ENCODE measurements at places on chromosomes 11 and 22.
A peak's percentile ranks its signal among the peaks of the same experiment; 100 is the strongest.

- DNase-seq, result no peak
Observed at GRCh38 chr11:68935516-68936357, 32.0 kb downstream of the IGHMBP2 start.

- DNase-seq, result no peak
Observed at GRCh38 chr22:30314915-30315314, 11.8 kb downstream of the TBC1D10A start.

DNA sequence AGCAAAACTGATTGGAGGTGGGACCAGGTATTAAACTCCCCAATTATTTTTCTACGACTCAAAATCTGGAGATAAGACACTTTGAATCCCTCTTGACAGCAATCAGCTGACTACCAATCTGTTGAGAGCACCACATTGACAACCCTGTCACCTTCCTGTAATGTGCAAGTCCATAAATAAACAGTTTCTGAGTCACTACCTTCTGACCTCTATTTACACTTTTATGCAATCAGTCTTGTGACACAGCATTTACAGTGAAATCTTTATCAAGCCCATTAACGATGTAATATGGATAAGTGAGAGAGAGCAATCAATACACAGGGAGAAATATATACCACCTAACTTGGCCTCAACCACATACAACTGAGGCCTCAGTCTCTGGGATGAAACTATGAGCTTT is 283.7 kb upstream of the ANO5 start:
- no peak for DNase-seq

DNA sequence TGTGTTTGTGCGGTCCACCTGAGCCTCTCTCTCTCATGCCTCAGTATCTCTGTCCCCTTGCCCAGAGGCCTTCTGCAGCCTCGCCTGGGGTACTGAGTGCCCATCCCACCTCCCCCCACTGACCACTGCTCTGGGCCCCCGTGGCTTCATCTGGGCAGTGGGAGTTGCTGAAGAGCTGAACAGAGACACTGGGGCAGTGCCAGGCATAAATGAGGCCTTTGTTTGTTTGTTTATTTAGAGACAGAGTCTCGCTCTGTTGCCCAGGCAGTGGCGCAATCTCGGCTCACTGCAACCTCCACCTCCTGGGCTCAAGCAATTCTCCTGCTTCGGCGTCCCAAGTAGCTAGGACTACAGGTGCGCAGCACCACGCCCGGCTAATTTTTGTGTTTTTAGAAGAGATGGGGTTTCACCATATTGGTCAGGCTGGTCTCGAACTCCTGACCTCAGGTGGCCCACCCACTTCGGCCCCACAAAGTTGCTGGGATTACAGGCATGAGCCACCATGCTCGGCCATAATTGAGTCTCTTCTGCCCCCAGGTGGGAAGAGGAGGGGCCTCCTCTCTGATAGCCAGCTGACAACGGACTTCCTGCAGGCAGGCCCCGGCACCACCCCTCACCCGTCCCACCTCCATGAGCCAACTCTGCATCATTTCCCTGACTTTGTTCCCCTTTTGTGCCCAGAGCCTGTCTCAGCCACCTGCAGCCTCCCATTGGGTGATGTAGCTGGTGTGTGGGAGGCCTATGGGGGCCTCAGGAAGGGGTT is 9.3 kb downstream of the CRYBB3 start:
- DNase-seq, result no peak

GRCh38 chr22:43377896-43378704 is 33.7 kb upstream of the MPPED1 start:
- DNase-seq, result no peak

DNA sequence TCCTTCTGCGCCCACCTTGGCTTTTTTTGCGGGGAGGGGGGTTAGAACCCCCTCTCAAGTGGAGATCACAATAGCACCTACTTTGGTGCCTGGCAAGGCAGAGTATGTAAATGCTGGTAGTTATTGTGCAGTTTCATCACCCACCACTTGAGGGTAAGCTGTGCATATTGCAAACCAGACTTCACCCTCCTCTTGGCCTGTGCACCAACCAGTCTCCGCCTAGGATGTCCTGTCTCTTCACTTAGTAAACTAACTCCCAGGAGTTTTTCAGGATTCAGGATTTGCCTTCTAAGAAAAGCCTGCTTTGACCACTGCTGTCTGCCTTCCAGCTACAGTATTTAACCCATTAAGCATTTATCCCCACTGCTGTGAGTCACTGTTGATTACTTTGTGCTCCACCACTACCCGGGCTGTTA is 2.0 kb upstream of the UBXN1 start:
- DNase-seq, result peak; percentile 67

DNA sequence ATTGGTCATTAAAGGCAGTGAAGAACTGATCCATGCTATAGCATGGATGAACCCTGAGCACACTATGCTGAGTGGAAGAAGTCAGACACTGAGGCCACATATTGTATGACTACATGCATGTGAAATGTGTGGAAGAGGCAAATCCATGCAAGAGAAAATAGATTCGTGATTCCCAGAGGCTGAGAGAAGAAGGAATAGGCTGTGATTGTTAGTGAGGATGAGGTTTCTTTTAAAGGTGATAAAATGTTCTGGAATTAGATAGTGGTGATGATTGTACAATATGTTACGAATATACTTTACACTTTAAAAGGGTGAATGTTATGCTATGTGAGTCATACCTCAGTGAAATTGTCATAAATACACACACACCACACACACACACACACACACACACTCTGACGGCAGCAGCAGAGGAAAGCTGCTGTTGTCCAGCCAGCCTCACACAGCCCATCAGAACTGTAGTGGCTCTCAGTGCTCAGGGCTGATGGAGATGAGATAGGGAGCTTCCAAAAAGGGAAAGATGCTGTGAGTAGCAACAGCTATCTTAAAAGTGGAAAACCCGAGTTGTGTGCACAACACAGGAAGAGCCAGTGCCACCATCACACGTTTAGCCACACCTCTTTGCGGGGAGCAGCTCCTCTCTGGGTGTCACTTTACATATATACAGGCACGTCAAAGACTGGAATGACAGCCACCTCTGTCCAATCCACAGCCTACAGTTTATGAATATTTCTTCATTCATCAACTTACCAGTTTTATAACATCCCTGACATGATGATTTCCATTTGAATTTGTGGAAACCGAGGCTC is 153.0 kb downstream of the SPATA19 start:
- DNase-seq, result no peak

DNA sequence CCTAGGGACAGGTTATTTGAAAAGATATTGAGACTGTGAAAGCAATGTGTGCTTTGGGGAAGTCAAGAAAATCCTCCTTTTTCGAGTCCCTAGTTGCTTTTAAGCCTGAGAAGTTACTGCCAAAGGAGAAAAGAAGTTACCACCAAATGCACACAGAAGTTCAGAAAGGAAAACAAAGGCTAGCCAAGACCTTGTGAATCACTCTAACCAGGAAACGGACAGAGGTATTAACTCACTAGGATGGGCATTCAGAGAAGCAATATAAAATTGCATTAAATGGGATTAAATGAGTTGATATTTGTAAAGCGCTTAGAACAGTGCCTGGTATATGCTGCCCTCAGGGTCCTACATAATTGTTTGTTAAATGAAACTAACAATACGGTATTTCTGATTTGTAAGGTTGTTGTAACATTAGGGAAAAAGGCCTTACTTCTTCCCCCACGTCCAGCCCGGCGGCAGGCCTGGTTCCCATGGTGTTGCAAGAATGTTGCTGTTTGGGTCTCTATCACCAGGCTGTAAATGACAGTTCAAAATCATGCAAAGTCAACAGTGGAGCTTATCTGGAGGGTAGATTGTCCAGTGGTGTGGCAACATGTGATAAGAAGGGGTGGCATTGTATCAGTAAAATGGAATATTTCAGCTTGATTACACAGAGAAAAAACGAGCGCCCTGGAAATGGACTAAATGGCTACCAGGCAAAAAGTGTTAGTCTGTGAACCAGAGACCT is 7.1 kb downstream of the TMA7B start:
- no peak for DNase-seq

GRCh38 chr11:73795925-73796632 is 8.4 kb downstream of the MRPL48 start:
- DNase-seq, result no peak

GRCh38 chr11:28679795-28680468 is 571.7 kb downstream of the METTL15 start:
- DNase-seq, result no peak

Data from HCT116 (cell line).